ENCODE measurements at places on chromosomes 2 and 18.

DNA sequence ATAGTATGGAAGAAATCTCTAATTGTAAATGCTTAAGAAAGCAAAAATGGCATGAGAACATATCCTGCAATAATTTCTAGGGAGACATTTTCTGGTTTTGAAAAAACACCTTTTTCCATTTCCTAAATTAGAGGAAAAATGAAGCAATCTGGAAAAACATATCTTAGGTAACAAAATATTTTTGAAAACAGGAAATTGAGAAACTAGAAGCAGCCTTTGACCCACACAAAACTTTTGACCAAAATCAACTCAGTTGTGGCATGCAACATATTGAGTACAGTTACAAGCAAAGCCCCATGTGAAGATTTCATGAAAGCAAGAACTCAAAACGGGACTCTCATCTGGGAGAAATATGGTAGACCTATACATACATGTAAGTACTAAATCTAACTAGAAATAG, 28.6 kb upstream of the CHAC2 start:
- DNase-seq = no peak

DNA sequence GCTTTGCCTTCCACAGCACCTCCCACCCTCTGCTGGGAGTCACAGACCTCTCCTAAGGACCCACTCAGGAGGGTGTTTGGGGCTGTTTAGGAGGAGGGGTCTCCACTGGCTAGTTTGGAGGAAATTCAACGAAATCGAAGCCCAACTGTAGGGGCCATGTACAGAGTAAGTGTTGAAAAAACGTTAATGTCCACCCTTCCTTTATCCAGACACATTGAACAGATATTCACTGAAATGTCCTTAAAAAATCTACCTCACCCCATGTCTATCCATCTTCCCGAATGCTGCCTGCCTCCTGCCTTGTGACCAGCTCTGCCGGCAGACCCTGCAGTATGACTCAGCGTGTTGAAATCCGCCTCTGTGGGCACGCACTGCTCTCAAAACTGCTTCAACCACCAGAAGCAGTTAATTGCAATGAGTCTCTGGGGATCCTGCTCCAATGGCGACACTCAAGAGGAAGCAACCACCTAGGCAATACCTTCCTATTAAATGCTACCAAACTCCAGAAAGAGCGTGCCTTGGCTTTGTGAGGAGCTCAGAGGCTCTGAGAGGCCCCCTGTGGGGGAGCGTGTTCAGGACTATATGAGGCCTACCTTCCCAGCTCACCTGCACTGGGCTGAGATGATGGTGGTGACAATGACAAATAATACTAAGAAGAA, 61.4 kb upstream of the RTN4 start:
- DNase-seq = no peak

DNA sequence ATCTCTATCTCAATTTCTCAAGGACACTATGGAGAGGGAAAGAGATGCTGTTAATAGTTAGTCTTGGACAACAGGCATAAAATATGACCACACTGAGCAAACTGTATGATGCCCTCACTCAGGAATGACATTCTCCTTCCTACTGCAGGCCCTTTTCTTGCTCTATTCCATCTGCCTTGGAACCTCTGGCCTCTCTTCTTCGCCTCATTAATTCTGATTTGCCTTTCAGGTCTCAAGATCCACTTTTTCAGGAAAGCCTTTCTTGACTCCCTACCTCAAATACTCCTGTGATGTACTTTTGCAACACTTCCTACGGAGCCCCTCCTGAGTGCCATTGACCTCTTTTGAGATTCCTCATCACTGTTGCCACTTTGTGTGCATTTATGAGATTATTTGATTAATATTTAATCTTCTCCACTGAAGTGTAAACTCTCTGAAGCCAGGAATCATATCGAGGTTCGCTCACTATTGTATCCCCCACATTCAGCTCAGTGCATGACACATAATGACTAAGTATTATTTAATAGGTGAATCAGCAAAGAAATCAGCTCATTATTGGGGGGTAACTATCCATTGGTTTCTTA, 21.3 kb upstream of the SPP2 start:
- DNase-seq = no peak

GRCh38 chr18:59293317-59293716, 20.1 kb upstream of the RAX start:
- no peak for DNase-seq

GRCh38 chr2:48080534-48081316, 174.4 kb upstream of the FBXO11 start:
- DNase-seq = no peak

GRCh38 chr2:182587831-182588230, 128.2 kb upstream of the DNAJC10 start:
- no peak for DNase-seq

GRCh38 chr18:2910261-2910660, 63.5 kb downstream of the EMILIN2 start:
- DNase-seq = no peak

- no peak for DNase-seq
Measured at GRCh38 chr2:19478409-19478808, 120.0 kb upstream of the OSR1 start.

DNA sequence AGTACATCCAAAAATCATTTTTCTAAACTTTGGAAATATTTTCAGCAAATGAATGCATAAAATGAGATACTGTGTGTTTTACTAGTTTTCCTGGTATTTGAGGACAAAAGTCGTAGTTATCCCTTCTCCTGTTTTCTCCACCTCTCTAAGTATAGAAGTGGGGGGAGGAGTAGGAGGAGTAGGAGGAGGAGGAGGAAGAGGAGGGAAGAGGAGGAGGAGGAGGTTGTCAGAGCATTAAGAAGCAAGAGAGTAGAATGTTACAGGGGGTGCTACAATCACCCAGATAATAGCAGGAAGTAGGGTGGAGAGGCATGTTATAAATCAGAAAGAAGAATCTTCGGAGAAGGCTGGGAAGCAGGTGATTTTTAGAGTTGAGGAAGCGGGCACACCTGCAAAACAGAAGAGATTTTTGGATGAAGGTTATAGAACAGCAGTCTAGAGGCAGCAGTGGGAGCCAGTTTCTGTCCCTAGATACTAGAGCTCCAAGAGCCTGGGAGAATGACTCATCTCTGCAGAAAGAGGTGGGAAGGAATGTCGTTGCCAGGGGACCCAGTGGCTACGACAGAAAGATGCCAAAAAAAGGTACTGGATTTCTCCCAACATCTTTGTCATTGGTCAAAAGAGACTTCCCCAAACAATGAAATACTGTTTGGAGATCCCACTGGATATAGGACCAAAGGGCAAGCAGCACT, 44.2 kb upstream of the AQP4 start:
- DNase-seq = no peak

- DNase-seq = no peak
Measured at GRCh38 chr2:57177176-57177575, 869.4 kb upstream of the VRK2 start.

GRCh38 chr18:13279181-13280069, 60.9 kb downstream of the LDLRAD4 start:
- DNase-seq = no peak

GRCh38 chr18:55318951-55319441, 269.0 kb downstream of the TCF4 start:
- DNase-seq = no peak

DNA sequence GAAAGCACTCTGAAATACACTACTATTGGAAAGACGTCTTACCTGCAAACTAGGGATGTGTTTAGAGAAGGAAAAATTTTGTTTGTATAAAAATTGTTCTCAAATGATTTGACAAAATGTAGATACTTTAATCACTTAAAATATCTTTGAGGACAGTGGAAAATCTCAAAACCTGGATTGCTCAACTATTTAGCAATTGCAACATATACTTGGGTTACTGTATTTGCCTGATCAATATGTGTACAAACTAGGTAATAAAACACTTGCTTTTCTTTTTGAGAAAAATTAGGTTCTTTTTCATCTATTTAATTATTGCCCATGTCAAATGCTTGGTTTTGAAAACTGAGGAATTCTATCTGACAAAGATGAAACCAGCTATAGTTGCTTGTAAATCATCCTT, 60.9 kb downstream of the CPS1 start:
- DNase-seq = no peak

Measured in T-helper 1 cell (primary cell).